IPS-NIHi11 (cell line): ENCODE measurements at places on chromosomes 16 and 17.

DNA sequence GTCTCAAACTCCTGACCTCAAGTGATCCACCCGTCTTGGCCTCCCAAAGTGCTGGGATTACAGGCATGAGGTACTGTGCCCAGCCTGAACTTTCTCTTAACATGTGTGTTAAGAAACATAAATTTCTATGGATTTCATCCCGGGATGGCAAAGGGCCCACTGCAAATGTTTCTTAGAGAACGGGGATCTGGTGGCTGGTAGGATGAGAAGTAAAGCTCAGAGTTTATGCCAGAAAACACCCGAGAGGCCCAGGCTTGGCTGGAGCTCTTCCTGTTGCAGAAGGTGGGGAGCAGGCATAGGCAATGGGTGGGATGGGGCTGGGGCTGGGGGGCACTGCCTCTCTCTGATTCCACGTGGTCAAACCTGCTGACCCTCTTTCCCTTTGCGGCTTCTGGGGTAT lies 5.6 kb upstream of the CARHSP1 start:
- DNase-seq = no peak

- no peak for DNase-seq
Observed at GRCh38 chr16:86739808-86740207, 161.5 kb downstream of the FOXL1 start.

DNA sequence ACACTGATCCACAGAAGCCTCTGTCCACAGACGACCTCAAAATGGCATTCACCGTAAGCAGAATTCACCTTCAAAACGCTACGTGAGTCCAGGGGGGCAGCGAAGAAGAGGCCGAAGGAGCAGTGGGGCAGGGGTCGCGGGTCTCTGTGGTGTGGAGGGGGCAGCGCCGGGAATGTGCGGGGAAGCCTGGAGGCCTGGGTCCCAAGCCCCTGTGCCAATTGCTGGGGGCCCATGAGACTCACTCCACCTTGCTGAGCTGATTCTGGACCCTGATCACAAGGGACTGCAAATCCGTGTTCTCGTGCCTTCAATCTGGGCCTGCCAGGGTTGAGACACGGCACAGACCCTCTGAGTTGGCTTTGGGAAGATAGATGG lies 43.3 kb upstream of the SMPD3 start:
- no peak for DNase-seq

- peak; percentile 31 for DNase-seq
Observed at GRCh38 chr16:832652-833336, 32.3 kb upstream of the GNG13 start.

DNA sequence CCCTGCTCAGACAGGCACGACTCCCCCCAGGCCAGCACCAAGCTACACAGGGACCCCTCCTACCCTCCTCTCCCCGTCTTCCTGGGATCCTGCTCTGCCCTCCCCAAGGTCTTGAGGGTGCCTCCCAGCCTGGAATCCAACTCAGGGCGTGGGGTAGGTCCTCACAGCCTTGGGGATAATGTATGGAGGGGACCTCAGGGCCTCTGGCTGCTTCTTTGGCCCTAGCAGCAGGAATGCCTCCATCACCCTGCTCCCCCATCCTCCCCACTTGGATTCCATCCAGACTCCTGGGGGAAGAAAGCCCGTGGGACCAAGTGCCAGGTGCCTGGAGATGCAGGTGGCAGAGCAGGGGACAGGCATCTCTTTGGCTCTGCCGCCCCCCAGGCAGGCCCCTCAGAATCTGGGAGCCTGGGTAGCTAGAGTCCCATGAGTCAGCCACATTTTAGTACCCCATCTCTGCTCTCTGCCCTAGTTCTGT lies 10.7 kb upstream of the STAC2 start:
- no peak for DNase-seq
